ENCODE measurements at places on chromosomes 11 and 22.

- no peak for DNase-seq
These were observed 82.6 kb downstream of the PARVA start for GRCh38 chr11:12459865-12460444.

DNA sequence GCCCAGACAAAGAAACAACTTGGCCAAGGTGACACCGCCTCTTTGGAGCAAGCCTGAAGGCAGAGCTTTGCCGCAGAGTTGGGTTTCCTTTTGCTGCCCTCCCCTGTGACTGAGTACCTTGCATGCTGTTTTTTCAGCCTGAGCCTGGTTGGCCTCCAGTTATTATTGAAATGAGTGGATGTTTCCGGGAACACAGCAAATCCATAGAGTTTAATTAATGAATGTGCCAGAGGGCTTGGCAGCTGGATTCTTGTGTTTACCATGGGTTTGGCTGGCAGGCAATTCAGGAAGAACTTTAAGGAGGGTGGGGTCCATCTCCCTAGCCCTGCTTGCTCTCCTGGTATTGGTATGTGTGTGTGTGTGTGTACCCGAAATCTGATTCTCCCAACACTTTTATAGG is 65.6 kb upstream of the CRYBB3 start:
- DNase-seq, result no peak

GRCh38 chr11:10906521-10906920 is 48.7 kb upstream of the ZBED5 start:
- DNase-seq, result peak; percentile 27

GRCh38 chr11:10503777-10504480 is 37.1 kb downstream of the RNF141 start:
- DNase-seq, result no peak

DNA sequence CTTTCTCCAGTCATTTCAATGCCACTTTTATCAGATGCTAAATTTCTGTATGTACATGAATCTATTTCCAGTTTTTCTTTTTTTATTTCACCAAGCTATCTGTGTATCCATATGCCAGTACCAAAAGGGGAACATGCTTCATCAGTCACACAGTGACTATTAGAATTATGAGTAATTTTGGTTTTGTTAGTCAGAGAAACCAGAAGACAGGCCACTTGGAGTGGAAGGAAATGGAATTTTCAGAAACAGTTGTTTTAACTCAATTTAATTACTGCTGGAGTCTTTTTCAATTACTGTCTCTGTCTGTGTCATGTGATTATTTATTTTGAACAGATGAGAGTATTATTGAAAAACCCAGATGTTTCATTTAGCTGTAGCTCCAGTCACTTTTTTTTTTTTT is 84.6 kb upstream of the ANO3 start:
- DNase-seq, result no peak

DNA sequence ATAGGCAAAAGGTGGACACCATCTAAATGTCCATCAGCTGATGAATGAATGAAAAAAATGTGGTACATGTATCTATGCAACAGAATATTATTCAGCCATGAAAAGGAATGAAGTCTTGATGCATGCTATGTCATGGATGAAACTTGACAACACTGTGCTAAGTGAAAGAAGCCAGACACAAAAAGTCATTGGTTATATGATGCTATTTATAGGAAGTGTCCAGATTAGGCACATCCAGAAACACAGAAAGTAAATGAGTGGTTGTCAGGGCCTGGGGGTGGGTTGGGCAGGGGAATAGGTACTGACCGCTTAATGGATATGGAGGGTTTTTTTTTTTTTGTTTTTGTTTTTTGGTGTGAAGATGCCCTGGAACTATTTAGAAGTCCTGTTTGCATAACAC is 21.7 kb upstream of the MN1 start:
- no peak for DNase-seq

DNA sequence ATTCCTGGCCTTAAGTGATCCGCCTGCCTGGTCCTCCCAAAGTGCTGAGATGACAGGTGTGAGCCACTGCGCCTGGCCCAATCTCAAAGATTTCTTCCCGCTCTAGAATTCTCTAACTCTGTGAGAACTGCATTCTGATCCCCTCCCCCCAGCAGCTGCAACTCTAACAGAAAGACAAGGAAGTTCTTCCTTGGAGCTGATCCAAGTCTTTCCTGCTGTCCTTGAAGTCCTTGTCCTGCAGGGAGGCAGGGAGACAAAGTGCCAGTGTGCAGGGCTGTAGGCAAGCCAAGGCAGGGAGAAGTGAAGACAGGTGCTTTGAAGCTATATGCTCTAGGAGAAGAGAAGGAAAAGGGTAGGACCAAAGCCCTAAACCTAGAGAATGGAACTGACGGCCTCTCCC is 9.5 kb upstream of the GGA1 start:
- DNase-seq, result no peak

DNA sequence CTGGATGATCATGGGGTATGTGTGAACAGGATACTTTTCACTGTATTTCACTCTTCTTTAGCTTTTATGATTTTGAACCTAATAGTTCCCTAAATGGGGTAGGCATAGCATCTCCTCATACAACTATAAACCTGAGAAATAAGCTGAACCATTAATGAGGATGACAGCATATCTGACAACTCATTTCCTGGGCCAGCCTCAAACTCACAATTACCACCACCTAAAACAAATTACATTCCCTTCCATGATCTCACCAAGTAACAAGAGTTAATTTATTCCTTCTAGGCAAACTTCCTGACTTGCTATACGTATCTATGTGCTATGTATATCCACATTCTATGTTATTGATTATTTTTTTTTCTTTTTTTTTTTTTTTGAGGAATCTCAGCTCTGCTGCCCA is 23.0 kb downstream of the SIK3 start:
- no peak for DNase-seq

- DNase-seq, result peak; percentile 77
These were observed 21.8 kb upstream of the RRM1 start for GRCh38 chr11:4072668-4073285.

- peak; percentile 16 for DNase-seq
These were observed 42.2 kb upstream of the FAM181B start for GRCh38 chr11:82775736-82776346.

- DNase-seq, result no peak
These were observed 159.3 kb downstream of the EFCAB6 start for GRCh38 chr22:43652845-43653244.

DNA sequence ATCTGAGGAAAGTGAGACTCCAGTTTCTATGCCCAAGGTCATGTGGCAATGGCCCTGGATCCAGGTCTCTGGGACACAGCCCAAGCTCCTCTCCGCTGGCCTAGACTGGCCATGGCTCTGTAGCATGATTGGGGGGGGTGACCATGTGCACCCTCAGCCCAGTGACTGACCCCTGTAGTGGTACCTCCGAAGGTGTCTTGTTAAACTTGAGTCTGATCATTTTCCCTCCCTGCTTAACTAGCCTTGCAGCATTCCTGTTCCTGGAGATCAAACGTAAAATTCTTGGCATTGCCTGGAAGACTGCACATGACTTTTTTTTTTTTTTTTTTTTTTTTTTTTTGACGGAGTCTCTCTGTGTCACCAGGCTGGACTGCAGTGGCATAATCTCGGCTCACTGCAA is 1116.0 kb downstream of the TBC1D22A start:
- no peak for DNase-seq
